Hematopoietic multipotent progenitor cell treated with erythropoietin and hydrocortisone succinate and interleukin-3 and kit ligand, for 4 days (in vitro differentiated cells): ENCODE measurements at places on chromosomes 2 and 18.

DNA sequence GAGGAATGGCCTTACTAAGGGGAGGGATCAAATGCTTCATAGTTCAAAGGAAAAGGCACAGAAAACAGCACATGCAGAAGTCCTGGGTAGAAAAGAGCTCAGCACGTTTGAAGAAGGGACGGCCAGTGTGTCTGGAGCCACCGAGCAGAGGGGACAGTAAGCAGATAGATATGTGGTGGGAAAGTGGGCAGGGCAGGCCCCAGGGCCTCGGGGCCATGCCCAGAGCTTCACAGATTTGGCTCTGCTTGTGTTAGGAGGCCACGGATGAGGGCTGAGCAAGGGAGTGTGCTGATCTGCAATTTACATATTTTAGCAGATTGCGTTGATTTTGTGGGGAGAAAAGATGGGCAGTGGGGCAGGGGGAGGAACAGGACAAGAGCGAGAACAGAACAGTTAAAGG lies 343.1 kb downstream of the LPIN1 start:
- no peak for DNase-seq

DNA sequence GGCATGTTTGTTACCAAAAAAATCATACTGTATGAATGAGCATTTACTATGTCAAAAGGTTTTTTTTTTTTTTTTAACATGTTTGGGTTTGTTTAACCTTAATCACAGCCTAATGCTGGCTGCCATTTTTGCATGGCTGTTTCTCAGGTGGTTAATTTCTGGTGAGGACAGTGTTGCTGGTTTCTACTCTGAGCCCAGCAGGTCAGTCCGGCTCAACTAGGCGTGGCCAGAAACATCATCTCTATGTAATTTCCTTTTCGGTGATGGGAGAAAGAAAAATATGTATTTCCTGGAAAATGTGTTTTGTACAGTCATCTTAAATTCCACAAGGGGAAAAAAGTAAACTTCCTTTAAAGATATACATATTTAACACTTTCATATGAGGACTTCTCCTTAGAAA lies 24.9 kb upstream of the BZW1 start:
- peak; percentile 18 for DNase-seq

GRCh38 chr18:76126327-76126726 lies 368.7 kb downstream of the ZNF516 start:
- no peak for DNase-seq

- DNase-seq: no peak
Measured at GRCh38 chr2:134469516-134470115, 215.7 kb downstream of the MGAT5 start.

GRCh38 chr2:127425540-127426490 lies 7.6 kb downstream of the PROC start:
- DNase-seq: no peak

DNA sequence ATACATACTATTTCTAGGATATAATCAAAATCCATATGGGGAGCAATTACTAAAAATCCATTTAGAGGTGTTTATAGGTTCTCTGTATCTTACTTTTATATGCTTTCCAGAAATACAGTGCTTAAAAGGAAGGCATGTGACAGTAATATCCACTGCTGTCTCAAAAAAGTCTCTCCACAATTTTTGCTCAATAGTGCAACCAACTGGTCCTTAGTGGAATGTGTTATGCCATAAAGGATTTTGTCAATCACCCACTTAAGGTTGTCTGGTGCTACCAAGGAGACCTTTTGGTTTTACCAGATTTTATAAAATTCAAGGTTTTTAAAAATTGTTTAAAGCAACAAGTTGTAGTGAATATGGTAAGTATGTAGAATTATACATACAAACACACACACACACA lies 328.5 kb upstream of the DSEL start:
- DNase-seq: no peak

GRCh38 chr2:230758566-230759480 lies 46.2 kb downstream of the CAB39 start:
- DNase-seq: peak; percentile 73

GRCh38 chr18:74499633-74500032 lies 3.5 kb downstream of the CNDP2 start:
- DNase-seq: peak; percentile 86

- no peak for DNase-seq
Measured at GRCh38 chr2:212037062-212037461, 501.5 kb downstream of the ERBB4 start.

- DNase-seq: peak; percentile 48
Measured at GRCh38 chr18:5542515-5543035, 1.2 kb downstream of the EPB41L3 start.
